ENCODE measurements at places on chromosomes 6 and 20.
A peak's percentile ranks its signal among the peaks of the same experiment; 100 is the strongest.

- no peak for DNase-seq
Observed at GRCh38 chr20:63651942-63652191, 1.4 kb downstream of the STMN3 start.

GRCh38 chr6:27575594-27576361 is 102.9 kb upstream of the ZNF184 start:
- no peak for DNase-seq

DNA sequence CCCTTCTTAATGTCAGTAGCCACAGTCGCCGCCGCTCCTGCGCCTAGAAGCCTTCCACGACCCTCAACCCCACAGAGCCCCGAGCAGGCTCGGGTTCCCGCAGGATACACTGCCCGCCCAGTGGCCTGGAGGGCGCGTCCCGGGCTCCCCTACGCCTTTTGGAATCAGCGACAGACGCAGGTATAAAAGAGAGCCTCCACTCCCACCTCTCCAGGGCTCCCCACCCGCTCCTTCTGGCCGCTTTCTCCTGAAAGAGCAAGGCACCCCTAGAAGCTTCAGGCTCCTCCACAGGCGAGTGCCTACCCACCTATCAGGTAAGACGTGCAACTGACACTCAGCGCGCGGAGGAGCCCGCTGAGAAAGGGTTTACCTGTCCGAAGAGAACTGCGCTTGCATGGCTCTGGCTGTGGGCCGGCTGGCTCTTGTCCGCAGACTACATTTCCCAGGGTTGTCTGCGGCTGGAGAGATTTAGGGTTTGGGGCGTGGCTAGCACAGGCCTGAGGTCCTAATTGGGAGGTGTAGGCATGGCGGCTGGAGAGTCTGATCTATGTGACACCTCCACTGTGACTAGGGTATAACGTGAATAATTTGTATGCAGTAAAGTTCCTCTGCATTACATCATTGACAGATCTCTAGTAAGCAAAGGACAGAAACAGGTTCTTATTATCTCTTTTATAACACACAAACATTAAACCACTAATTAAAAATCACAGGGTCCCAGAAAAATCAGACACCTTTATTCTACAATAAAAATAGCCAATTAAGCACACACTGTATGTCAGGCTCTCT is 13.5 kb upstream of the ZNF391 start:
- peak; percentile 52 for DNase-seq

GRCh38 chr6:42933205-42933604 is 3.9 kb downstream of the CNPY3 start:
- DNase-seq, result no peak

DNA sequence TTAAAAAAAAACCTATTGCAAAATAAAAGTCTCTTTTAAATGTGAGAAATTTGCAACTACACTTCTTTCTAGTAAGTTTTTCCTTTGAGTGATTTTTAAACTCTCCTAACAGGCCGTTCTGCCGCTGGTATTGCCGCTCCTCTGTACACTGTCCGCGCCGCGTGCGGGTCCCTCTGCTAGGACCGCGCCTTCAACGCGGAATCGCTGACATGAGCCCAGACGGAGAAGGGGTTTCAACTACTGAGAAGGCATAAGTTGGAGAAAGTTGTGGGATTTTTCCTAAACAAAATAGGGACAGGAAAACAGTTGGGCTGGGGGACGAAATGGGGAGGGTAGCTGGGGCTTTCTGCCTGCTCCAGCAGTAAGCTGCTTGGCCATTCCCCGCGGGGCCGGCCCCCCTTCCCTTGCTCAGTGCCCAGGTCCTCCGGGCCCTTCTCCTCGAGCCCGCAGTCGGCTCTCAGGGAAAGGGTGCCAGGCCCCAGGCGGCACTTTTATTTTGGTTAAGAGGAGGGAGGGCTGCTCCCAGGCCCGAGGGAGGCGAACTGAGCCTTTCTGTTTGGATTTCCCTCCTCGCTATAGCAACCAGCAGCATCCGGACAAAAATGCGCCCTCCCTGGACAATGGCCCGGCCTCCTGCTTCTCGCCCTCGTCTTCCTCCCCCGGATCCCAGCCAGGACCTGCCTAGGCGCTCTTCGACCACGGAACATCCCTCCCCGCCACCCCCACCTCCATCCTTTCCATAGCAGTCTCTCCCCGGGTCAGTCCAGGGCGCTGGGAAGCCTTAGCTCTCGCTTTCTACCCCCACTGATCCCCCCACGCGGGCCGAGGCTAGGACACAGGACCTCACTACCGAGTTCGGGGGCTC is 6.8 kb upstream of the POU3F2 start:
- DNase-seq, result no peak

- DNase-seq, result no peak
Observed at GRCh38 chr6:111818539-111819226, 54.6 kb downstream of the FYN start.

GRCh38 chr6:30800871-30801270 is 56.5 kb upstream of the IER3 start:
- DNase-seq, result no peak

DNA sequence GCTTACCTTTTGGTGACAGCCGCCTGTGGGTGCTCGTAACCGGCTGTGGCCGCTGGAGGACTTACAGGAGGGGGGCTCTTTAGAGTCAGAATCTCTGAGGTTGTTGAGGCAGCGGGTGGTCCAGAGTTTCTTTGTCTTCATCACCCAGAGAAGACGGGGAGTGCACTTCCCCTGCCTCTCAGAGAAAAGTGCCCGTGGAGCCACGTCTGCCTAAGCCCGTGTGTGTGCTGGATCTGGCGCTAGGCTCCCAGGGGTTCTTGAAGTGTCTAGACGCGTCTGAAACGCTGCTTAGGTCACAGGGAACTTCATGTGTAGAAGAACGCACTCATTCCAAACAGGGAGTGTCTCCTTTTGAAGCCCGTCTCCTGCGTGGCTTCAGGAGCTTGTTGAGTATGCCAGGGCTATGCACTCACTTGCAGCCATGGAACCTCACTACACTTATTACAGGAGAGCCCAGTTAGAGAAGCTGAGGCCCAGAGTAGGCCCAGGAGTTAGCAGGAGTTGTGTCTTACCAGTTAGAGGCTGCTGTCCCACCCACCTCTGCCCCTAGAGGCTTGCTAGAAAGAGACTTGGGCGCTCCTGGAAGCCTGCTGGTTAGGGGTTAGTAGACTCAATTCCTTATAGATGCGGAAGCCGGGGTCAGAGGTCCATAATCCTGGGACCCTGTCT is 1.3 kb downstream of the LSM14B start:
- DNase-seq, result no peak

GRCh38 chr20:38110525-38111178 is 54.4 kb downstream of the TGM2 start:
- DNase-seq, result no peak

DNA sequence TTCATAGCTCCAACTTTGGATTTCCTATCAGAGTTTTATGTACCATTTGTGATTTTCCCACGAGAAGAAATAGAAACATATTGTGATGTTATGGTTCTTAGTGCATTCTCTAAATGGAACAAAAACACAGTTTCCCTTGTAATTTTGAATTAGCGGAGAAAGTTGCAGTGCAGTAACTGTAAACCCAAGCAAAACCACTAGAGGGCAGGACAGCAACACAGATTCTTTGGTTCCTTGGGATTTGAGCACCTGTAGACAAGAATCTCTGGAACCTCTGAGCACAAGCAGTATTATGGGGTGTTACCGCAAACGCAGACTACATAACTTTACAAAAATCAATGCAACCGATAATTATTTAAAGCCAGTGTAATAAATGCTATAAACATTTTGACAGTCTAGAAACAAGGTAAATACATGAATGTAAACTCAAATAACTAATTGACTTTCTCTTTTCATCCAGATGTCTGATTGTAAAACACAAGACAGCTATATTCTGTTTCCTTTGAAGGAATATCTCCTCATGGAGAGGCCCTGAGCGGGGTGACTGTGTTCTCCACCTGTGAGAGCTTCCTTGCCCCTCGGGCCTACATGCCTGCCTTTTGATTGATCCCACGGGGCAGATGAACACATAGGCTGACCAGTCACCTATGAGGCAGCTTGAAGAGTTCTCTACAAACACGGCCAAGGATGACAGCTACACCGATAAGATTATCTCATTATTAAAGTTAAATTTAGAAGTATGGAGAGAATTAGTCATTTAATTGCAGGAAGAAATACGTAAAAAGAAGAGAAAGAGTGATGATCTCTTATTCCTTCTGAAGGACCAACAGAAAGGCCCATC is 67.5 kb upstream of the COL21A1 start:
- DNase-seq, result no peak

DNA sequence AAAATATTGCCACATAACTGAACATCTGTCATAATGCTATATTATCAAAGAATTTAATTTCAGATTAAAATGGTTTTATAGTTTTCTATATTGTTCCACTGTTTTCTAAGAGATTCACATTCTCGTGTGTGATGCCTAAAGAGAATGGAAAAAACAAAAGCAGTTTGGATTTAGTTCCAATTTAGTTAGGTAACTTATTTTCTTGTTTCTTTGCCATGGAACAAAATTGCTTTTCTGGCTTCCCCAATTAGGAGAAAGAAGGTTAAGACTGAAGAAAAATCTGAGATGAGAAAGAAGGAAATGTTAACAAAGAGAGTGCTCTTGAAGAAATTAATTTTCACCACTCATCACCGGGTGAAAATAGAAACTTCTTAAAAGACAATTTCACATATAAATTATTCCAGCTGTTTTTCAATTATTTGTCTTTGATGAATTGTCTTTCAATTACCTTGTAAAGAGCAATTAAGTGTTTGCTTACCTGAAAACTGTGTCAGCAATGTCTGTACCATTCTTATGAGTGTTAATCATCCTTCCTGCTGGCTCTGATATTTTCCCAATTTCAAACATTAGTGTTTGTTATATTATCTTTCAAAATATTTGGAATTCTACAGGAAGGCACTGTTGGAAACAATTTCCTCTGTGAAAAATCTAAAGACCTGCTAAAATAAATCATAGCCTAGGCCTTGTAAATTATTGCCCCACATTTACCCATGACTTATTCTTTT is 19.5 kb downstream of the PHACTR2 start:
- no peak for DNase-seq

- no peak for DNase-seq
Observed at GRCh38 chr6:158799051-158799792, 19.9 kb downstream of the EZR start.

GRCh38 chr6:105783333-105783935 is 302.7 kb upstream of the PRDM1 start:
- no peak for DNase-seq

DNA sequence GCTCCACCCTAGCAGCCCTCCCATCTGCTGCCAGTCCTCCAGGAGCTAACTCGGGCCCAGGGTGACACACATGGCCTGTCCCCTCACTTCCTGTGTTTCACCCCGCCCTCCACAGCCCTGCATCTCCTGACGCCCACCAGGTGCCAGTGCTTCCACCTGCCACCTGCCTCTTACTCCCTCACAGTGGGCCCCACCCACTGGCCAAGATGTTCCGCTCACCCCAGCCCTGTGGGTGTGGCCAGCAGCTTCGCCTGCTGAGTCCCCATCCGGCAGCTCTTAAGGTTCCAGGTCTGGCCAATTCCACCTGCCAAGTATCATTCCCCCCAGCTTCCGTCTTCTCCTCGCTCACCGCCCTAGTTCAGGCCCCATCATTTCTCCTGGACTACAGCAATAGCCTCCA is 184.1 kb downstream of the MBOAT1 start:
- DNase-seq, result no peak

DNA sequence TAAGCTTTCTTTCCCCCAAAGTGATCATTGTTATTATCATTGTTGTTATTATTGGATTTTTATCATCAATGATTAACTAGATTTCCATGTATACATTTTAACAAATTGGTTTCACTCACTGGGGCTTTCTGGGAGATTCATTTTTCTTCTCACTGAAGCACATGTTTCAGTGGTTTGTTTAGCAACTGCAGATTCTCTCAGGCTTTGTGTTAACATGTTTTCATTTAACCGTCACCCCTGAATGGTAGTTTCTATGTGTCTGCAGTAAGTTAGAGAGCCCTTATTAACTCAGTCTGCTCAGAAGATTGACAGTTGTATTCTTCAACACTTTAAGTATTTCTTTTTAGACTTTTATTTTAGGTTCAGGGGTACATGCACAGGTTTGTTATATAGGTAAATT is 12.4 kb downstream of the ZKSCAN4 start:
- DNase-seq, result no peak

DNA sequence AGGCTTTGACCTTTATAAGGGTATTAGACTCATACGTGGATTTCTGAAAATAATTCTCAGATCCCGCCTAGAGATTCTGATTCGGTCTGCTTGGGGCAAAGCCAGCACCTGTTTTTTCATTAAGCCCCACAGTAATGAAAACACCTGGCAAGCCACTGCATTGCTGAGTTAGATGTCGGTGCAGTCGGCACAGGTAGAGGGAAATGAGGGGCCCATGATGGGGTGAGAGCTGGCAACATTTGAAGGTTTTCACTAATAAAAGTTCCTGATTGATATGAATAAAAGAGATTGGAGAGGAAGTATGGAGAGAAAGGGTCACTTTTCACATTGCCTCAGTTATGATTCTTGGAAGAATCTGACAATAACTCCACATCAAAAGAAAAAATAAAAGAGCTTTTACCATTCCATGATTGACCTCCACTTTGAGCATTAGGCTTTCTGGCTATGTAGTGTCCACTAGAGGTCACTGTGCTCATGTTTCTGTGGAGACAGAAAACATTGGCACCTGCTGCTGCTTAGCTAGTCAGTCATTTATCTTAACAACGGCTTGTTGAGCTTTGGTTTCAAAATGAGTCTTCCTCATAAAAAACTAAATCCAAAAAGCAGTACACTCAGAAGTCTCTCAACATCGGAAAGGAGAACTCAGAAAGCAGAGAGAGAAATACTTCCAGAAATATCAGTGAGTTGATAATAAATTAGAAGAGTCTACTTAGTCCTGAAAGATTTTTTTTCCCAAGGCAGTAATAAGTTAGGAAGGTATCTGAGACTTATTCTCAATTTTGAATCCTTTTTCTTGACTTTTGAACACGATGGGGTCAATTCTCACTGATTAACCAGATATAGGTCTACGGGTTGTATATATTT is 53.3 kb upstream of the KLHL31 start:
- DNase-seq, result no peak

GRCh38 chr20:44651684-44652423 is at the start of gene ADA:
ADA (minus strand) TSS chr20:44651699; CDS start chr20:44651607, 92 bp downstream.
- DNase-seq, result peak; percentile 48

GRCh38 chr6:166936079-166936787 is 20.1 kb downstream of the RNASET2 start:
- no peak for DNase-seq

GRCh38 chr20:21548390-21549035 is 34.6 kb upstream of the NKX2-2 start:
- DNase-seq, result no peak

GRCh38 chr6:94362061-94362864 is 942.9 kb upstream of the EPHA7 start:
- no peak for DNase-seq

- DNase-seq, result no peak
Observed at GRCh38 chr6:111566873-111567517, 38.7 kb downstream of the TRAF3IP2 start.
